AG09309 (cell line): ENCODE measurements at places on chromosomes 5 and 9.

GRCh38 chr5:171592076-171592475 lies 172.6 kb downstream of the FGF18 start:
- DNase-seq = no peak

DNA sequence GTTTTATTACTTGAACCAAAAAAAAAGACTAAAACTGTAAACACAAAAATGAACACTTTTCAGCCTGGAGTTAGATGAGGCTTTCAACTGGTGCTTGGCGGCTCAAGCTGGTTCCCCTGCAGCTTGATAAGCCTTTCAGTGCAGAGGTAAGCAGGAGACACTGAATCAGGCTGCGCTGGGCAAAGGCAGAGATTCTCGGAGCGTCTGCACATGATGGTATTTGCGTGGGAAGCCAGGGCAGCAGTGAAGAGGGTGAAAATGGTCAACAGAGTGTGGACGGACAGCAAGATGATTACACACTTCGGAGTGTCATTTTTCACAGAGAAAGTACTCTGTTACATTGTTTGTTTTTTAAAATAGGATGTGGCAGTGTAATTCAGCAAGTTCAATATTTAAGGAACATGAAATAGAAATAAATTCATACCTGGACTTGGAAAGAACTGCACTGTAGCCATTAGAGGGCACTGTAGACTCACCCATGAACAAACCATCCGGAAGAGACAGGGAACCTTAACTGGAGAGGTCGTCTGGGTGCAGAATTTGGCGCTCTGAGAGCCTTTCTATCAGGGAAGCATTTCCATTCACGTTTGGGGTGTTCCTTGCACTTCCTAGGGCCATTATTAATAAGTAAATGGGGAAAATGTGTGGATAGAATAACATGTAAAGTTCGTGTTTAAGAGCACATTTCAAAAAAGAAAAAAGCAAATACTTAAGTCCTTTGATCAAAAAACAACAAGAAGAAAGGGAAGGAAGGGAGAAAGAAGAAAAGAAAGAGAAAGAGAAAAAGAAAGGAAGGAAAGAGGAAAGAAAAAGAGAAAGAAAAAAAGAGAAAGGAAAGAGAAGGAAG lies 69.8 kb downstream of the ICE1 start:
- DNase-seq = no peak

DNA sequence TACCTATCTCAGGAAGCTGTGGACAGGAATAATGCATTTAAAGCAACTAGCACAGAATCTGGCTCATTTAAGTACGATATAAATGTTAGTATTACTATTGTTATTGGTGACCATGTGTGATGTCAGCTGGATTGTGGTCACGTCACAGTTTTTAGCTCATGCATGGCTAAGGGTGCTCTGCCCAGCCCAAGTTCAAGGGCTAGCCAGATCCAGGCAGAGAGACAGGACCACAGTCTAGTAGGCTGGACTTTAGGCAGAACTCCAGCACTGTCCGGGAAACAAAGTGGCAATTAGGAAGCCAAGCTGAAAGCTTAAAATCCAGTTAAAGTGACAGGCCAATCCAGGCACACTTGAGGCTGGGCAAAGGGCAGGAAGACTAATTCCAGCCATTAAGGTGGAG lies 273.6 kb downstream of the ADAMTSL1 start:
- no peak for DNase-seq

DNA sequence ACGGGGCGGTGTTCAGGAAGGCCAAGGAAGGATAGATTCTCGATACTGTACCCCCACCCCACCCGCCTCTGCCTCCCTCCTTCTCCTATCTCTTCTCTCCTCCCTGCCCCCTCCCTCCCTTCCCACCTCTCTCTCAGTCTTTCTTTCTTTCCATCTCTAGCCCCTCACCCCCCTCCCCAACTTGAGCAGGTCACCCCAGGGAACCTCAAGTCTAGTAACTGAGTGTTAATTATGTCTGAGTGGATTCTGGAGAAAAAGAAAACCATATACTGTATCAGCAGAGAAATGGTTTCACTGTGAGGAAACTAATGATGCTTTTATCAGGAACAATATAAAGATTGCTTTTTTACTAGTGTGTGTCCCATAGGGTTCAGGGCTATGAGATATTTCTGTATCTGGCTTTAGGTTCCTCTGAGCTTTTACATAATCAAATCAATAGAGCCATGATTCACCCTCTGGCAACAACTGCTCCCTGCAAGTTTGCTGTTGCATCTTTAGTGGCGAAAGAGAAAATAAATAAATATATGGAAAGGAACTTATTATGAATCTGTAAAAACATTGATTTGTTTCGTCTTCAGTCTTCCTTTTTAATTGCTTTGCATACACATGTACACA lies 639.7 kb downstream of the CCDC171 start:
- no peak for DNase-seq

DNA sequence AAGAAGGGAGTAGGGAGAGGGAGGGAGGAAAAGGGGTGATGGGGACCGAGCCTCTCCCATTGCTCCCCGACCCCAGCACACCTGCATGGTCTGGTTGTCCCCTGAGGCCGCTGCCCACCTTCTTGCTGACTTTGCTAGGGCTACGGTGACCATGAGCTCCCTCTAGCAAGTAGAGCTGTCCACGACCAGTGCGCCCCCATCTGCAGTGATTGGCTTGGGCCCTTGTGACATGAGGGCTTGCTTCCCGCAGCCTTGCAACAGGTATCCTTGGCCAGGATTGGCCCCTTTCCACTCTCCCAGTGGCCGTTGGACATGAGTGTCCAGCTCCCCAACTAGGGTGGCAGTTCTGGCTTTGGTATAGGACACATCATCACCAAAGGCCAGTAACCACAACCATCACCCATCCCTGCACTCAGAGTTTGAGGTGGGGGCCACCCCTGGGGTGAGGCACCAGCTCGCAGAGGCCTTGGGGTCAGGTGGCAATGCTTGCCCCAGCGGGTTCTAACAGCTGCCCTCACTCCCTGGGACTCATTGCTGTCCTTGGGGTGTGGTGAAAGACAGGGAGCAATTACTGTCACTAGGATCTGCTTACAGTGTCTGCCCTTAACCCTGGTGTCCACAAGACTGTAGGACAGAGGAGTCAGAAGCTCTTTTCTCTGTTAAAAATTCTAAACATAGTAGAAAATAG lies 17.2 kb upstream of the NINJ1 start:
- DNase-seq = no peak

- no peak for DNase-seq
These were observed 51.3 kb downstream of the SAXO1 start for GRCh38 chr9:18981476-18982261.

DNA sequence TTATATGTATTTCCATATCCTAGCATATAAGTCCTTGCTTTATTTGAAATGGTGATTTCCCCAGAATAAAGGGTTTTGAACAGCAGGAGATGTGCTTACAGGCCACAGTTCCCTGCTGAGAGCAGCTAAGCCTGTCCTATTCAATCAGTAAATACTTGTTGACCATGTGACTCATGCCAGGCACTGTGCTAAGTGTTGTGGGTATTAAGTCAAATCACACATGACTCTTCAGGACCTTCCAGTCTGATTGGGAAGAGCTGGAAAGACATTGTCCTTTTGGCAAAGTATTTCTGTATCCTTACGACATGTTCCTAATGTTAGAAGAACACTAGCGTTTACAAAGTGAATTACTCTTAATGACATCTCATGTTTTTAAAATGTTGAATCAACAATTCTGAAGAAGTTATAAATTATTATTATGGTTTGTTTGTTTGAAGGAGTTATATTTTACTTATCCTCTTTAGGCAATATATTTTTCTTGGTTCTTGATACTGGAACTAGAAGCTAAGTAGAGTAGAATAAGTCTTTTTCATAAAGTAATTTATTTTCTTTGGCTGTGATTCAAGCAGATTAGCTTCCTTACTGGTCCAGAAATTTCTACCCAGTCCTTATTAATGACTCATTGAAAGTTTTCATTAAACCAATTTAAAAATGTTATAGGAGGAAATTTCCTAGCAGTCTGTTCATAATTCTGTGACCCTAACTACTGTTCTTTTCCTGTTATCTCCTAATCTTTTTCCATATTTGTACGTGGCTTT lies 82.1 kb downstream of the GAPVD1 start:
- no peak for DNase-seq

- DNase-seq = no peak
These were observed 16.8 kb downstream of the IRX4 start for GRCh38 chr5:1865948-1866347.

GRCh38 chr9:69389437-69389995 lies 64.5 kb downstream of the ENTREP1 start:
- DNase-seq = no peak

GRCh38 chr5:18970000-18970399 lies 1018.0 kb downstream of the CDH18 start:
- no peak for DNase-seq

DNA sequence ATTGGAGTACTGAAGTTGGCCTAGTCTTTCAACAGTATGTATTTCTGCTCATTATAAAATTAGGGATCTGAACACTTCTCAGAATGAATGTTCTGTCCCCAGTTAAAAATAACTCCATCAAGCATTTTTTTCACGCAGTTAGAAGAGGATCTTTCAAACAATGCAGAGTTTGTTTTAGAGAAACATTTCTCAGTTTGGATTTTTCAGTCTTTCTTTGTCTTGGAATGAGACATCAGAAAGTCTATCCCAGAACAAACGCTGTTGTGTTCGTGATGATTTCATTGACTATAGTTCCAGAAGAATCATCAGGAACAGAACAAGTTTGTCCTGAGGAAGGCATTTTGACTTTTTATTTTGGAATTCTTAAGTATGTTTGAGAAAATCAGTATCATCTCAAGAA lies 218.7 kb downstream of the ARRDC3 start:
- DNase-seq = no peak

DNA sequence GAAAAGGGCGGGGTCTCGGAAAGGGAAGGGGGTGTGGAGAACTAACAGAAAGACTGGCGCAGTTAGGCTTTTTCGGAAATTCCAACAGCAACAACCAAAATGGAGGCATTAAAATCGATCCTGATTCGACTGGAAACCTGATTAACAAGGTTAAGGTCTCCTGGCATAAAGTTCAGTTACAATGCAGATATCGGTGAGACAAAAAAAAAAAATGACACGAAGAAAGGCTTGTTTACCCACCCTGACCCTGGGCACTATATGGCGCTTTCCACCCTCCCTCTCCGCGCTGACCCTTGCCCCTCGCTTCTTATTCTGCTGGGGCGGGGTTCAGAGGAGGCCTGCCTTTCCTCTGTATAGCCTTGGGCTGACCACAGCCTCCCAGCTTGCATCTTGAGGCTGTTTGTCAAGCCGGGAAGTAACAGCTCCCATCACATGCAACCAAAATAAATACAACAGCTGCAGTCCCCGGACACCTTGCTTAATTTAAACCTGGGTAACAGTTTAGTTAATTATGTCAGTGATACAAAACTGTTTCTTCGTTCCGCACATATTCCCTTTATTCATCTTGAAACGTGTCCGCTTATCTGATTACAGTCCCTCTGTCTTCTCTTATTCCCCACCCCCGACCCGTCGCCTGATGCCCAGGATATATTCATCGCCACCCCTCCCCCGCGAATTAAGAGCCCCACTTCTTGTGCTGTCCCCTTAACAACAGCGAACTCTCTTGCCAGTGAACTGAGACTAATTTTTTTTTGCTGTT lies 795 bp upstream of the PJA2 start:
- peak; percentile 33 for DNase-seq

- no peak for DNase-seq
These were observed 11.8 kb downstream of the KIF2A start for GRCh38 chr5:62317810-62318209.

DNA sequence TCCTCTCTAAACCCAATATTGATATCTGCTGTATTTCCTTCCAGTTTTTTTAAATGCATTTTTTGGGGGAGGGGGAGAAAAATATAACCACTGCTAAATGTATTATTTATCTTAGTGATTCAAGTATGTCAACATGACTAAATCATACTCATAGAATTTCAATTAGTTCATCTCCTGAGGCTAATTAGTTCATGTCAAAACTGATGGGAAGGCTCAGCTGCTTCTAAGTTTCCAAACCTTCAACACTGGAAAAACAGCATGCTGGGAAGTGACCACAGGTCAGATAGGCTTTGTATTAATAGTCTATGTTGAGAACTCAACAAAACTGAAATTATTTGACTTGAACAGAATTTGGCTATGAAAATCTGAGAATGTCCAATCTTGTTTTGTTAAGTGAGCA lies 118.7 kb downstream of the TTLL11 start:
- no peak for DNase-seq

DNA sequence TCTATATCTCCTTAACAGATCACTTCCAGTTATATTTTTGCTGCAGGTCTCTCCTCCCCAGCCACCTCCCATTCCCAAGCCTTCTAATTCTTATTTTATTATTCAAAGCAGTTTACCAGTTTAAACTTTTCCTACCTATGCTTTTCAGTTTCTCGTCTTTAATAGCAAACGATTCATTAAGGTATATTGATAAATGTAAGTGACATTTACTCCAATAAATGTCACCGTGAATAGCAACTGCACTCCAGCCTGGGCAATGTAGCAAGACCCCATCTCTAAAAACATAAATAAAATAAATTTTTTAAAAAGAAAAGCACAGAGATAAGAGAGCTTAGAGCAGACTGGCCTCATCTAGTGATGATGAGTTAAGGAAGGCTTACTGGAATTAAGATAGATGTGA lies 42.6 kb downstream of the ARRDC3 start:
- no peak for DNase-seq

- no peak for DNase-seq
These were observed 220.1 kb downstream of the MEF2C start for GRCh38 chr5:88662846-88663245.
